SK-N-SH treated with all-trans-retinoic acid at 6 μM for 48 hours (cell line): ENCODE measurements at places on chromosomes 6 and 20.

- ATAC-seq, result no peak
Observed at GRCh38 chr6:157144859-157145568, 178.3 kb downstream of the TMEM242 start.

GRCh38 chr6:40611434-40611833, 24.3 kb upstream of the LRFN2 start:
- no peak for ATAC-seq

GRCh38 chr6:160300076-160300695, 41.6 kb upstream of the SLC22A2 start:
- no peak for ATAC-seq

DNA sequence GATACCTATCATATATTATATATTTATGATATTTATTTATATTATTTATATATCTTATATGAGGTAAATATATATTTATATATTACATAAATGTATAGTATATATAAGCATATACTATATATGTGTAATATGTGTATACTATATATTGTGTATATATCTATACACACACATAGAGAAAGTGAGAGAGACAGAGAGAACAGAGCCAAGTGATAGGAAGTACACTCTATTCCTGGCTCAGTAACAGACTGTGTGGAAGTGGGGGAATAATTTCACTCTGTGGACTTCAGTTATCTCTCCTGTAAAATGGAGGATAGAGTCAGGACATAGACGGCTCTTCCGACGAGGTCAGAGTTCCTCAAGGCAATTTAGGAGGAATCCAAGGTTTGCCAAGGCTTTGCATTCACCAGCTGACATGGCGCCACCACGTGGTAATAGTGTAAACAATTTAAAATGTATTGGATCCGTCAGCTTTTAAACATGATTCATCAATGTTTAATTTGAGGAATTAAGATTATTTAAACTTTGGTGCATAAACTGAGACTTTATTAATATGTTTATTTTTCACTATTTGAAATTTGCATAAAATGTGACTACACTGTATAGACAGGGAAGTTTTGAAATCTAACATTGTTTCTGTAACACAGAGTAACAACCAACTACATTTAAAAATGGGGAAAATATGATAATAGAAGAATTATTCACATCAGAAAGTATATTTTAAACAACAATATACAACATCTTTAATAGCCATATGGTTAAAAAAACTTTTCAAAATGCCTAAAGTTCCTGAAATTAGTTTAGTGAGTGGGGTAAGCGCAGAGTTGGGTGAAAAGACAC, 75.4 kb upstream of the TMEM244 start:
- peak; percentile 84 for ATAC-seq

- ATAC-seq, result no peak
Observed at GRCh38 chr6:63487103-63487813, 85.0 kb upstream of the LOC128125822 start.

DNA sequence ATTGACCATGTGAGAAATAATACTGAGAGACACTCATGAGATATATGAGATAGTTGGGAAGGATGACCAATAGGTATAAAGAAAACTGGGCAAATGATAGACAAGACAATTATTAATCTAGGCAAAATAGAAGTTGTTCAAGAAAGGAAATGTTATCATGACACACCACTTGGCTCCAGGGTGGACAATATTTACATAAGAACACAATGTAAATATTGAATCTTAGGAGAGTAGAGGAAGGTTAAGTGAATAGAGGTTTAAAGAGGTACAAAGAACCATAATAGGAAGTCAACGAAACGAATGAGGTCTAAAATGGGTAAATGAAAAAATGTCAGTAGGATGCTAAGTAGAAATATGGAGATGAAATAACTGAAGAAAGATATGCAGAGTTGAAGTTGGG, 126.5 kb downstream of the MBOAT1 start:
- no peak for ATAC-seq

GRCh38 chr6:149443411-149444181, 41.2 kb downstream of the ZC3H12D start:
- peak; percentile 63 for ATAC-seq

DNA sequence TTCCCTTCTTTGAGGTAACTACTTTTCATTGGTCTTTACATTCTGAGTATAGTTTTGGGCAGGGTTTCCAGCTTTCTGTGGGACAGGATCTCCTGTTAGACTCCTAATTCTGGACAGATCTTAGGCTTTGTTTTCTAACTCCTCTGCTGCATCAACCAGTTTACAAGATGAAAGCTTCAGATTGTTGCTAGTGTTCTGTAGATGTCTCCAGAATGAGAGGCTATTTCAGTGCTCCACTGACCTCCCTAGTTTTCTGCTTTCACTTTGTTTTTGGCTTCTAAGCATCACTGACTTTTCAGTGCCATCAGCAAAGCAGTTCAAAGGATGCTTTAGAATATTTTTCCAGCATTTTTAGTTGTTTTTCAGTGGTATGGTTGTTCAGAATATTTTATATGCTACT, 101.4 kb downstream of the LIN28B start:
- peak; percentile 54; the same call in 2 of the 3 replicates for ATAC-seq

DNA sequence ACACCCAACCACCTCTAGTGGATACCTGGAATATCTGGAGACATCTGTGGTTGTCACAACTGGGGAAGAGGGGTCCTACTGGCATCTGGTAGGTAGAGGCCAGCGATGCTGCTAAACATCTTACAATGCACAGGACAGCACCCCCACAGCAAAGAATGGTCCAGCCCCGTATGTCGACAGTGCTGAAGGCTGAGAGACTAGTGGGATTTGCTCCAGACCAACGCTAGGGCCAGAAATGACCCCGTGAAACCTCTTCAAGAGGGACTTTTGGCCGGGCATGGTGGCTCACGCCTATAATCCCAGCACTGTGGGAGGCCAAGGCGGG, 7.2 kb downstream of the PREX1 start:
- no peak for ATAC-seq

DNA sequence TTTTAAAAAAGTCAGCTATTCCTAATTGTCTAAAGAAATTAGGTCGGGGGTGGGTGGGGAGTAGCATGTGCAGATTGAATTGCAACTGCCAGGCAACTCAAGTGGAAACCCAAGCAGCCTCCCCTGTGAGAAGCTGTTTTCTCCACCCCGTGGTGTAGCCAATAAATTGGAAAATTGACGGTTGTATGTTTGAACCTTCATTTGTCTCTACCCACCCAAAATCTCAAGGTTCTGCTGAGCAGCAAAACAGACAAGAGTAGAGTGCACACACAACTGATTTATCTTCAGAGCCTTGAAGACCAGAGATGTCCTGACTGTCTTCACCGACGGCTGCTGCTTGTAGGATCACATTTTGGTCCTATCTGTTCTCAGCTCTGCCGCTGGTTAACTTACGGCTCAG, 88.5 kb downstream of the DTD1 start:
- ATAC-seq, result no peak

DNA sequence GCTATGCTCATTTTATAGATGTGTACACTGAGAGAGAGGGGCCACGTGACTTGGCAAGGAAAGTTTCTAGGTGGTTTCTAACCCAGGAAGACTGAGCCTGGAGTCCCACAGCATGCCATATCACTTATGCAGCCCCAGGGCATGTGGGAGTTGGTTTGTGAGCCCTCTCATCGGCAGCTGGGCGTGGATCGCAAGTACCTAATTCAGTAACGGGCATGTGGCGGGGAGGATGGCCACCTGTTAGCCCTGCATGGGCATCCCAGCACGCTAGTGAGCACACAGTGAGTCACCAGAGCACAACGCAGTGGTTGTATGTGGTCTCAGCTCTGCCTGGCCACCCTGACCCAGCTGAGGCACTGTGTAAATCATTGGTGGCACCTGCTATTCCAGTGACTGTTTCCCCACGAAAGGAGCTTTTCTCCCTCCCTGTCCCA, 88.3 kb downstream of the NINL start:
- no peak; the same call in 2 of the 3 replicates for ATAC-seq

GRCh38 chr6:52136934-52137467, 49.2 kb upstream of the IL17A start:
- ATAC-seq, result no peak

- no peak for ATAC-seq
Observed at GRCh38 chr20:50098259-50098658, 14.7 kb downstream of the UBE2V1 start.

DNA sequence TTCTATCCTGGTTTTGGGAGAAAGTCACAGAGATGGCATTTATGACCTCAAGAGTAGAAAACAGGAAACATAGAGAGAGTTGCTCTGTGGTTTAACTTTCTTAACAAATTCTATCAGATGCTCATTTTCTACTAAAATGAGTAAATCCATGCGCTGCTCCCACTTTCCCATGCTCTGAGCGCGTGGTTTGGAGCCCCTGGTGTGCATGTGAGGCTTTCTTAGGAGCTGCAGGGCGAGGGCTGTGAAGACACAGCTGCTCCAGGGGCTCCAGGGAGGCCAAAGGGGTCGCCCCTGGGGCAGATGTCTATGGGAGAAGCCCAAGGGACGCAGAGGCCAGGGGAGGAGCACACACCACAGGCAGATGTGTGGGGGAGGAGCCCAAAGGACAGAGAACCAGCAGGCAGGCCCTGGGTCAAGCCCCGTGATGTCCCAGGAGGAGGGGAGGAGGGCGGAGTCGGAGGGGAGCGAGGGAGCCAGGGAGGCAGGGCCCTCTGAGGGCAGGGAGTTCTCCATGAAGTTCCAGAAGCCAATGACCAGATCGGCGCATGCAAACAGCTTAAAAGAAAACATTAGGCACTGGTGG, 122.9 kb downstream of the IRF4 start:
- ATAC-seq, result no peak

GRCh38 chr6:164010441-164011103, 596.1 kb downstream of the QKI start:
- ATAC-seq, result no peak

DNA sequence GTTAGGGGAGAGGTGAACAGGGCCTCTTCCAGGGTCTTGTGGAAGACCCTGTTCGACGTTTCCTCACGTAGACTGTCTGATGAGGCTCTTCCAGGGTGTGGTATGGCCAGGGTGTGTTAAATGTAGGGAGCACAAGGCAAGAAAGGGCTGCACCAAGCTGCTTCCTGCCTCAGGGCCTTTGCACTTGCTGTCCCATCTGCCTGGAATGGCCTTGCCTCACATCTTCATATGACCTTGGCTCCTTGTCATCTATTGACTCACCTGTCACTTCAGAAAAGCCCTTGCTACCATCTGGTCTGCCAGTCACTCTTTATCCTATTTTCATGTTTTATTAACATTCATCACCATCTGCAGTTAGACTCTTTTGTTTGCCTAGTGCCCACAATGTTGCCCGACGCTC, 31.0 kb downstream of the E2F3 start:
- ATAC-seq, result no peak

GRCh38 chr20:7010527-7010926, 243.0 kb downstream of the BMP2 start:
- ATAC-seq, result no peak

- ATAC-seq, result no peak
Observed at GRCh38 chr6:38477680-38478260, 162.0 kb downstream of the BTBD9 start.

- peak; percentile 79 for ATAC-seq
Observed at GRCh38 chr6:30836431-30836866, 47.9 kb upstream of the DDR1 start.

GRCh38 chr6:149478631-149479314, 6.0 kb downstream of the ZC3H12D start:
- ATAC-seq, result no peak

DNA sequence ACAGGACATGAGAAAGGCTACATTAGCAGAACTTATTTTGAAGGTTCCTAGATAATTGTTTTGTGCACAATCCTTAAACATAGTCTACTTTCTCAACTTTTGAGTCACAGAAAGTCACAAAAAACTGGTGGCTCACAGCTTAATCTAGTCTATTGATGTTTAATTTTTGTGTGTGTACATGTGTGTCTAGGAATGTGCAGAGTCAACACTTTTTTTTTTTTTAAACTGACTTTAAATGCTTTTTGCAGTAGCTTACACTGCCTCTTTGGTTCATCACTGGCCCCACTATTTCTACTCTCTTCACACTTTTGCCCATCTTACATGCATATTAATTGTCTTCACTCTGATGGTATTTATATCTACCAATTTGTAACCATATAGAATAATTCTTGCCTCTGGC, 566.9 kb downstream of the BCKDHB start:
- ATAC-seq, result no peak

- no peak for ATAC-seq
Observed at GRCh38 chr6:139523986-139524385, 149.5 kb upstream of the CITED2 start.

- ATAC-seq, result no peak
Observed at GRCh38 chr6:130076512-130076911, 58.1 kb downstream of the L3MBTL3 start.

DNA sequence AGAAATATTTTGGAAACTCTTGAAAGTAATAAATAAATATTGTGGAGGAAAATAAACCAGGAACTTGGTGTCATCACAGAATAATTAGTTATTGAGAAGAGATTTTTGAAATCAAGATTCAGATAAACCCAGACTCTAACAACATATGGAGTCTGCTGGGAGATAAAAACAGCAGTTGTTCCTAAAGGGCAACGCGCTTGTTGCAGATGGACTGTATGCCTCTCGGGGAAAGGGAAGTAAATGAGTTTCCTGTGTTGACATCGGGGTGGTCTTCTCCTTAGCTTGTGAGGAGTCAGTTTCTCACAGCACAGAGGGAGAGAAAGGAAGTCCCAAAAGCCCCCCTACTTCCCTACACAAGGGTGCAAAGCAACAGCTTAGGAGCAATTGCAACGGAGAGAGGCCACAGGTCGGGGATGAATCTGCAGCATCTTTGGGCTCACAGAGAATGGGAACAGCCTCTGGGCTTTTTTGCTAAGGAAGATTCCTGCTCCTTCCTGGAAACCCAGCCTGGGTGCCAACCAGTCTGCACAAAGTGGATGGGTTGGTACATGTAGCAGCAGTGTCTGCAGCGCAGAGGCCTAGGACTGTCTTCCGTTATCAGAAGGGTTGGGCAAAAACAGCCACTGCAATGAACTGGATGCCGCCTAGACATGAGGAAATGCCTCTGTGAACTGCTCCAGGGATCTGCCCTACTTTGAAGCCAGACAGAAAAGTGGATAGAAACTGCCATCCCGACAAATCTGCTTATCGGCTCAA, 603.0 kb upstream of the NRSN1 start:
- peak; percentile 59; the same call in 1 of the 3 replicates for ATAC-seq

DNA sequence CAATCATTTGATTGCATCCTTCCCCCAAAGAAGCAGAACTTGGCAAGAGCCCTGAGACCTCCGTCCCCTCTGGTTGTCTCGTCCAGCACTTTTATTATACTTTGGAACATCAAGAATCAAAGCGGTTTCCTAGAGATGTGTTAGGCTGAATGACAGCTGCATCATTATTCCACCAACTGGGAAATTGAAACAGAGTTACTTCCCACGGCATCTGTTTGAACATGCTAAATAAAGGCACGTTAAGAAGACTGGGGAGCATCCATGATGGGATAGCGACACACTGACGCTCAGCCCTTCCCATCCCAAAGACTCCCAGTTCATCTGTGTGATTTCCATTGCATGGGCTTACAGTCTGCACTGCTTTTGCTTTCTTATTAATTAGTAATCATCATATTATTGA, 147.8 kb downstream of the TBC1D7 start:
- no peak for ATAC-seq
